ENCODE measurements at places on chromosomes 3 and 15.

DNA sequence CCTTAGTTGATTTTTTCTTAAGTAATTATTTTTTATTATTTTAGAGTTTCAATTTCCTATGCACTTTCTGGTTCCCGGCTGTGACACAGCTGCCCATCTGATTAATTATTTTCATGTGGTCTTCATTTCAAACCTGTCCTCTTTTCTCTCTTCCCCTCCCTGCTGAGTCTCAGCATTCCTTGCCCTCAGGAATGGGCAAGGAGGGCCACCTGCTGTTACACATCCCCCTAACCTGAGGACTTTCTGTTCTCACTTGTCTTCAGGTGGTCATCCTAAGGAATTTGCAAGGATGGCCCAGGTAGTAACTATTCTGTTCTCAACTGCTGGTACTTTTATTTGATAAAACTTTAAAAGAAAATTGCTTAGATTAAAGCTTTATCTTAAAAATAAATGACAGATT, 545.0 kb downstream of the OTOL1 start:
- no peak for DNase-seq

GRCh38 chr3:19811689-19812088, 122.3 kb downstream of the EFHB start:
- DNase-seq = no peak

GRCh38 chr3:125072301-125072700, 16.5 kb upstream of the HEG1 start:
- no peak for DNase-seq

DNA sequence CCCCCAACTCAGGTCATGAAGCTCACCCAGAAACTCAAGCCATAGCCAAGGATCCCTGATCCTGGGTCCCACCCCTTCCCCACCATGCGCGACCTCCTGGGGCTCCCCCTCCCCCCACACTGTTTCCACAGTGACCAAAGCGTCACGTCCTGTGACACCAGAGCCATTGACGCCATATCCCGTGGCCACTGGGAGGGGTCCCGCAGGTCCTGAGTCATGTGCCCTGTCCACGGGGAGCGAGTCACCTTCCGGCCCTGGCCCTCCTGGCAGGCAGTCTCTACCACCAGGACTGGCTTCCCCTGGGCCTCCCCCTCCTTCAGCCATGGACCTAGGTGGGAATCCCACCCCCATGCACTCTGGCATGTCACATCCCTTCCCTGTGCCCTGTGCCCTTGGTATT, 15.6 kb downstream of the SEMA3F start:
- DNase-seq = no peak

- no peak for DNase-seq
These were observed 222.2 kb downstream of the CLSTN2 start for GRCh38 chr3:140157161-140157560.

- DNase-seq = no peak
These were observed 284.8 kb upstream of the ARL6 start for GRCh38 chr3:97479740-97480139.

- no peak for DNase-seq
These were observed 6.4 kb downstream of the DNAJC19 start for GRCh38 chr3:180983136-180983535.

DNA sequence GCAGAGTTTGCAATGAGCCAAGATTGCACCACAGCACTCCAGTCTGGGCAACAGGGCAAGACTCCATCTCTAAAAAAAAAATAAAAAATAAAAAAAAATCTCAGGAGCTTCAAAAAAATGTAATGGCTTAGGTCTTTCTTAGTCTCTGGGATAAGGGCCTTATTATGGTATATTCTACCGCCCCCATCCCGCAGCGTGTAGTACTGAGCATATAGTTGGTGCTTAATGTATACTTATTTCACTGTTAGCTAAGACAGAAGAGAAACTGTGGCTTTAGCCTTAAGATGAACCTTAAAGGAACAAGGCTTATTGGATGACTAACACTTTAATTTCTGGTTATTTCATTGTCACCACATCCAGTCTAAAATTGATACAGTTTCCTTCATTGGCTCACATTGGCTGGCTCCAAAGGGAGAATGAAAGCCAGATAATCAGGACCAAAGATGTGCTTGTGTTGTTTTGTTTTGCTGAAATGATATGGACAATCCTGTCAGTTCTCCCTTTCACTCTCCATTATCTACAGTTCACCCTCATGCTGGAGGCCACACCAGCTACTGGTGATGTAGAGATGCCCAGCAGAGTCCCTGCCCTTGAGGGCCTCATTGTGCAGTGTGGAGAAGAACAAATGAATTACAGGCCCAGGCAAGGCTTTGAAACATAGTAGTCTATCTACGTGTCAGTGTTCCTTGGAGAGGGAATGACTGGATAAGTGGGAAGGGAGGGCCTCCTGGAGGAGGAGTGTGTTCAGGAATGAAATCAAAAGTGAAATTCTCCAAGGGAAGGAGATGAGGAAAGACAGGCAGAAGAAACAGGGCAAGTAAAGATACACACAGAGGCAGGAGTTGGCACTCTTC, 17.4 kb upstream of the RAF1 start:
- DNase-seq = no peak

GRCh38 chr15:35505809-35506208, 40.2 kb downstream of the DPH6 start:
- no peak for DNase-seq

DNA sequence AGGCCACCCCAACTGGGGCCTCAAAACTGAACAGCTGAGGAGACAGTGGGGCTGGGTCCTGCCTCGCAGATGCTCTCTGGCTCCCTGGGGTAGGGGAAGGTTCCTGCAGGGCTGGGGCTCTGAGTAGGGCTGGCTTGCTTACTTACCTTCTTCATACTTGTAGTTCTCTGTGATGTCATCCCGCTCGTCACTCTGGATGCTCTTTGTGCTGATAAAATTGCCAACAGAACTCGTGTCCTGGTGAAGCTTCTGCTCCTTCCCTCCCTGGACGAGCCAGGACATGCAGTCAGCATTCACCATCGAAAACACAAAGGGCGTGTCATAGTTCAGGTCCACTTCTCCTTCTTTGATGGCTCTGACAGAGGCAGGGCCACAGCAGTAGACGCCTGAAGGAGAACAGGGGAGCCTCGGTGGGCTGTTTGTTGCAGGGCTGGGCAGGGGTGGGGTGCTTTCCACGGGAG, 17.9 kb upstream of the EPB42 start:
- no peak for DNase-seq

GRCh38 chr3:58666683-58667082, at the start of gene FAM3D:
Gene FAM3D (minus strand): TSS chr3:58666774. CDS start chr3:58655563, 11,211 bp downstream.
- DNase-seq = no peak

DNA sequence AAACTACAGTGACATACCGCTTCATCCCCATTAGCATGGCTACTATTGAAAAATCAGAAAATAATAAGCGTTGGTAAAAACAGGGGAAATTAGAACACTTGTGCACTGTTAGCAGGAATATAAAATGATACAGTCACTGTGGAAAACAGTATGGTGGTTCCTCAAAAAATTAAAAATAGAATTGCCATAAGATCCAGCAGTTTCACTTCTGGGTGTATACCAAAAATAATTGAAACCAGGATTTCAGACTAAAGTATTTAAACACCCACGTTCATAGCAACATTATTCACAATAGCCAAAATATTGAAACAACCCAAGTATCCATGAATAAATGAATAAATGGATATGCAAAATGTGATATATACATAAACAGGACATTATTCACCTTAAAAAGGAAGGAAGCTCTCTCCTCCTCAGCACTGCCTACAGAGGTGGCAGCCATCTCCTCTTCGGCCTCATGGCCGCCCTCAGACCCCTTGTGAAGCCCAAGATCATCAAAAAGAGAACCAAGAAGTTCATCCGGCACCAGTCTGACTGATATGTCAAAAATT, 34.1 kb downstream of the NGLY1 start:
- no peak for DNase-seq

DNA sequence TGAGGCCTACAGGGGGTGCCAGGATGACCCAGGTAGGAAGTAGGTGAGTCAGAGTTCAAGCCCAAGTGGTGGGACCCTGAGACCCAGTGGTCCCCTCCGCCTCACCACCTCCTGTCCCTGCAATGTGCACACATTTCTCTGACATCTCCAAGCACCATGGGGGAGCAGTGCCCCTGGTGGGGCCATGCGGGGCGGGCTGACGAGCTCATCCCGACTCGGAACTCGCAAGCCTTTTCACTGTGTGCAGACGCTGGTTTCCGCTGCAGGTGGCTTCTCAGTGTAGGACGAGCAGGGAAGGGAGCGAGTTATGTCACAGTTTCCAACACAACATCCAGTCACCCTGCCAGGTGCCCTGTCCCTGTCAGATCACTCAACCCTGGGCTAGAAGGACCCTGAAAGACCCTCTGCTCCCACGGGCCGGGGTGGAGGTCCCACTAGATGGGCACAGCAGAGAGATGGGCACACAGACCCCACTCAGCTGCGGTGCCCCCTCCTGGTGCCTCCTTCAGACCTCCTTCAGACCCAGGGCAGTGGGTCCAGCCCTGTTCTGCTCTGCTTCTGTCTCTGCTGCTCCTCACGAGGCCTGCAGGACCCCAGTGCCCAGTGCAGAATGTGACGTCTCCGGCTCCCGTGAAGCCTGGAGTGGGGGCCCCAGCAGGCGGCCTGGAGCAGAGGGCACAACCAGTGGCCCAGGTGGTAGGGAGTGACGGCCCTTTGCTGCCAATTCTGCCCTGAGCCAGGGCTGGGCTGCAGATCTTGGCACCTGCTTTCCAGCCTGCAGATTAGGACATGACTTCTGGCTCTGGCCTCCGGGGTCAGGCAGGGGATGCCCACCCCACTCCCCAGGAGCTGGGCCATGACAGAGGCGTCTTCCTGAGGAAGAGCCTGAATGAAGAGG, 102.0 kb upstream of the RPL32 start:
- no peak for DNase-seq

GRCh38 chr15:89412905-89413411, 78.3 kb upstream of the POLG start:
- no peak for DNase-seq

- no peak for DNase-seq
These were observed 8.3 kb downstream of the LMCD1 start for GRCh38 chr3:8509961-8510360.

DNA sequence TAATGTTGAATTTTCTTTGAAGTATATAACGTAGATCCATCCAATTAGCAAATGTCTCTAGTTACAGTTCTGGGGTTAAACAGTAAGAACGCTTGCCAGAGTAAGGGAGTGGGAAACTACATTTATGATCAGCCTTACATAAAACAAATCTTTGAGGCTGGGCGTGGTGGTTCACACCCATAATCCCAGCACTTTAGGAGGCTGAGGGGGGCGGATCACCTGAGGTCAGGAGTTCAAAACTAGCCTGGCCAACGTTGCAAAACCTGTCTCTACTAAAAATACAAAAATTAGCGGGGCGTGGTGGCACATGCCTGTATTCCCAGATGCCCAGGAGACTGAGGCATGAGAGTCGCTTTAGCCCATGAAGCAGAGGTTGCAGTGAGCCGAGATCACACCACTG, 50.1 kb upstream of the GATM start:
- no peak for DNase-seq

- no peak for DNase-seq
These were observed 47.8 kb upstream of the USP50 start for GRCh38 chr15:50594311-50594710.

DNA sequence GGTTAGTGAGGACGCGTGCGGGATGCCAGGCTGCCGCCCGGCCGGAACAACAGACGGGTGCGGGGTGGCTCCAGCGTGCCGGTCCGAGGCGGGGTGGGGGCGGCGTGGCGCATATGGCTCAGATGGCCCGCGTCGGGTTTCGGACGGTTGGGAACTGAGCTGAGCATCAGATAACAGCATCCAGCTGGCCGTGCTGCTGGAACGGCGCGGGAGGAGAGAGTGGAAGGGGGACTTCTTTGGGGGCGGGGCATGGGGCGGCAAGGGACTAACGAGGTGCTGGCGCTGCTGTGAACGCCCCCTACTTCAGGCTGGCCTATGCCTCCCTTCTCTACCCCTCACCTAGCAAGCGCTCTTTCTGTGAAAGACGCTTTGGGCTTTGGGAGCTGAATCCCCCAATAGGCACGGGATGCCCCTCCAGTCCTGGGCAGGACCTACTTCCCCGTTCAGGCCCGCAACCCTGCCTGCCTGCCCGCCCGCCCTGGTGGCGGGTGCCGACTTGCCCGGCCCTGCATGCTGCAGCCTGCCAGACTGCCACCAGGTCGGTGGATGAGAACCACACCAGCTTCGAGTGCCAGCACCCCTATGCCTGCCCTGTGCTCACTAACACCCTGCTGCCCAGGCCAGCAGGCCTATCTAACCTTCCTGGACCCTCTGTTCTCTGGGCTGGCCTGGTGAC, 542 bp downstream of the INKA1 start:
- DNase-seq = no peak

GRCh38 chr3:124456506-124456905, 273.7 kb upstream of the UMPS start:
- no peak for DNase-seq

DNA sequence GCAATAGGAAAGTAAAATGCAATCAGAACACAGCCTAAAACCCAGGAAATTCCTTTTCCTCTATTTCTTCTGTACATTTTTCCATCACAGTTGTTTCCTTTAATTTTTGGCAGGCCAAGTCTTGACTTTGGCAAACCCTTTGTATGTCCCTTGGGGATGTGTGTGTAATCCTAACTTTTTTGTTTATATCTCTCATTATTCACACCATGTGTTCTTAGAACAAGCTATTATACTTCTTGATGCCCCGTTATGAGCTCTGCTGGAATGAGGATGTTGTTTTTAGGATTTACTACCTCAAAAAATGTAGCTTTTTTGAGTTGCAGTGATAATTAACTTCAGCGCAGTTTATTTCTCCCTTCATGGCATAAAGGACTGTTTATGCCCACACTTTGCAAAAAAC, 123.4 kb downstream of the ABI3BP start:
- DNase-seq = no peak

- no peak for DNase-seq
These were observed 25.8 kb downstream of the P2RY1 start for GRCh38 chr3:152860736-152861135.

DNA sequence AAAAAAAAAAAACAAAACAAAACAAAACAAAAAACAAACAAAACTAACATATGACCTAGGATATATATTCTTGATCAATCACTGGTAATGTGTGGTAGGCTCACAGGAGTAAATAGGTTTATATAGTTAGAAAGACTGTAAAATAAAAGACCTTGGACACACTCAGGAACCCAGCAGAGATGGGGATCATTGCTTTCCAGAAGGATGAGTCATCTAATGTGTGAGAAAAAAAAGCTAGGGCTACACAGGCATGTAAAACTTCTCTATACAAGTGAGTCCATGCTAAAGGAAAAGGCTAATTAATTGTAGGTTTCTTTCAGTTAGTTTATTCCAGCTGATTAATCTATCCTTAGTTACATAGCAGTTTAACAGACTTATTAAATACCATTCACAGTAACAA, 710.3 kb upstream of the ARPP21 start:
- DNase-seq = no peak

GRCh38 chr15:22823495-22824128, 14.9 kb upstream of the NIPA2 start:
- no peak for DNase-seq

GRCh38 chr3:133531981-133532380, 41.5 kb upstream of the CDV3 start:
- DNase-seq = no peak

GRCh38 chr3:123750659-123751420, 133.3 kb downstream of the MYLK start:
- DNase-seq = no peak

- DNase-seq = no peak
These were observed 15.5 kb upstream of the SRP14 start for GRCh38 chr15:40054605-40054854.

GRCh38 chr3:14789640-14790285, 29.0 kb upstream of the FGD5 start:
- DNase-seq = no peak

GRCh38 chr3:26515351-26515750, 107.2 kb upstream of the LRRC3B start:
- DNase-seq = no peak

GRCh38 chr3:136856665-136857064, 5.3 kb upstream of the NCK1 start:
- no peak for DNase-seq

All from activated gamma-delta T cell treated with anti-CD3 and anti-CD28 coated beads, Interleukin-2, amount 50 U/mL, for 16 hours (primary cell).